ENCODE measurements at places on chromosomes 2 and 18.

- no peak for DNase-seq
These were observed 32.9 kb downstream of the CDKL4 start for GRCh38 chr2:39210846-39211245.

DNA sequence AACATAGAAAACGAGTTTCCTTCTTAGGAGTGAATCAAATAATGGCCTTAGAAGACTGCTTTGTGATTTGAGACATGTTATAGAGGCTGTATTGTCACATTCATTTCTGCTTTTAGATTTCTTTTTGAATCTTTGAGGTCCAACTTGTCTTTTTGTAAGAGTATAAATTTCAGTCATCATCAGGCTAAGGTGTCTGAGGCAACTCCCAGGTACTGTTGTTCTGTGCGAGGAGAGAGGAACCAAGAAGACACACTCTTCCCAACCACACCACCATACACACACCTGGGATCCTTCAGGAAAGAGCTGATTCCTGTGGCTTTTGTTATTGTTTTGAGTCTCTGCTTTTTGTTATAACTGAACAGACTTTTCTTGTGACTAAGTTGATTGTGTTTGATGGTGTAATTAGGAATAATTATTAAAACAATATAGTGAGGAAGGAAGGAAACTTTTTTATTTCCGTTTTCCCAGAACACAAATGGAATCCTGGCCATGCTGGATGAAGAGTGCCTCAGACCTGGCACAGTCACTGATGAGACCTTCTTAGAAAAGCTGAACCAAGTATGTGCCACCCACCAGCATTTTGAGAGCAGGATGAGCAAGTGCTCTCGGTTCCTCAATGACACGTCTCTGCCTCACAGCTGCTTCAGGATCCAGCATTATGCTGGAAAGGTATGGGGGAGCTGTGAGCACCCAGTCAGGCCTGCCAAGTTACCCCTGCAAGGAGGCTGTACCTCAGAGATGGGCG, 140.4 kb downstream of the MYO1B start:
- no peak for DNase-seq

GRCh38 chr2:157672129-157672528, 43.5 kb upstream of the ACVR1C start:
- DNase-seq: no peak

DNA sequence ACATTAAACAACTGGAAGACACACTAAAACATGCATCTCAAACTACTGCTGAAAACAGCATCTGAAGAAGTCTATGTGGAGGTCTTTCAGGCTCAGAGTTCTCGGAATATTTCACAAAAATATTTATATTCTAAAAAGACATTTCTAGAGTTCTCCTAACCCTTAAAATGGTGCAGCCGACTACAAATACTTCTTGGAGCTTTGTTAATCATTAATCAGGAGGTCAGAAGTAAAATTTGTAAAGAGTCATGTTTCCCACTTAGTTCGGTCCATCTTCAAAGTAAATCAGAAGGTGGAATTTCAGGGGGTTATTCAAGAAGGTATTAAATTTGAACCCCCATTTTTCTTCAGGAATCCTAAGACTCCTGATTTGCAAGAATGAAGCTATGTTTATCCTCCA, 72.7 kb downstream of the FAM228A start:
- DNase-seq: no peak

DNA sequence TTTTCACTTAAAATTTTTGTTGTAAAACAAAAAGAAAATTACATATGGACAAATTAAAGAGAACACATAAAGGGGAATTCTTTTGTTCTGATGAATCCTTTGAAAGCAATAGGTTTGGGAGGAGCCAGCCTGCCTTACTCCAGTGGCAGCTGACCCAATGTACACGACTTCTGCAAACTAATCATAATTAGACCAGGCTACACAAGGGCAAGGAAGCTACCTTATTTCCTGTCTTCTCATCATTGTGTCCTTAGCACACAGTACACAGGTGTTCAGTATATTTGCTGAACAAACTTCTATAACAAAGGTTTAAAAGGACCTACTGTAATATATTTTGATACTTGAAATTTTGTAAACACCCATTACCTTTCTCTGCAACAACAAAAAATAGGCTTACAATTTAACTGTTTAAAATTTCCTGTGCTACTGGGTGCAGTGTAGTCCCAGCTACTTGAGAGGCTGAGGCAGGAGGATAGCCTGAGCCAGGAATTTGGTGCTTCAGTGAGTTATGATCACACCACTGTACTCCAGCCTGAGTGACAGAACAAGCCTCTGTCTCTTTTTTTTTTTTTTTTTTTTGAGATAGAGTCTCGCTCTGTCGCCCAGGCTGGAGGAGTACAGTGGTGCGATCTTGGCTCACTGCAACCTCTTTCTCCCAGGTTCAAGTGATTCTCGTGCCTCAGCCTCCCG, 18.9 kb downstream of the KCNG3 start:
- DNase-seq: no peak

DNA sequence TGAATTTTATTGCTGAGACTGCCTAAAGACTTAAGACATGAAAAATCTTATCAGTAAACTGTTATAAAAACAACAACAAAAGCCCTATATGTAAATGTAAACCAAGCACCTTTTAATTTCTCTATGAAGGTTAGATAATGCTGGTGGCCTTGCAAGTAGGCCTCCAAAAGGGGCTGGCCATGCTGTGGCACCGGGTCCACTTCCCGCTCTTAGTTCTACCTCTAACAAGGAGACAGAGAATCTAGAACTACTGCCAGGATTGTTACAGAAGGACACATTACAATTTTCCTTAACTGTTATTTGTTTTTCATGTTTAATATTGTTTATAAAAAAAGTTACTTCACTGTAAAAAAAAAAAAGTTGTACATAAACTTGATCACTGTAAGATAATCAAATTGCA, 49.0 kb downstream of the UGP2 start:
- no peak for DNase-seq

- no peak for DNase-seq
These were observed 276.6 kb downstream of the PHLPP1 start for GRCh38 chr18:62991959-62992358.

GRCh38 chr18:76678248-76678647, 144.1 kb upstream of the ZNF236 start:
- DNase-seq: no peak

DNA sequence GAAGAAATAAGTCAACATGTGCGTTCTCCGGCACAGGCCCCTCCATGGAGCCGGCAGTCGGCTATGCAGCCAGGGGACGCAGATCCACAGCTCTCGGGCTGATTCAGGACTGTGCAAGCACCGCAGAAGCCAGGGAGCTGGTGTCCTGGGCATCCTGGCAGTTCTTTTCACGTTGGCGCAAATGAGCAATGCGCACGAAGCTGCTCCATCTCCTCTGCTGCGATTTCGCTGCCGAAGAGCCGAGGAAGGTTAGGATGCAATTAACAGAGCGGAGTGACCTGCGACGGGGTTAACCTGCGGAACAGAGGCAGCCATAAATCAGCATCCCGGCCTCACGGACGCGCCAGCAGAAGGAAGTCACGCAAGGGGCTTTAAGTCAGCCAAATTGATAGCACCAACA, 107.1 kb upstream of the POU3F3 start:
- no peak for DNase-seq

- DNase-seq: no peak
These were observed 177.9 kb downstream of the ALK start for GRCh38 chr2:29743516-29743915.

DNA sequence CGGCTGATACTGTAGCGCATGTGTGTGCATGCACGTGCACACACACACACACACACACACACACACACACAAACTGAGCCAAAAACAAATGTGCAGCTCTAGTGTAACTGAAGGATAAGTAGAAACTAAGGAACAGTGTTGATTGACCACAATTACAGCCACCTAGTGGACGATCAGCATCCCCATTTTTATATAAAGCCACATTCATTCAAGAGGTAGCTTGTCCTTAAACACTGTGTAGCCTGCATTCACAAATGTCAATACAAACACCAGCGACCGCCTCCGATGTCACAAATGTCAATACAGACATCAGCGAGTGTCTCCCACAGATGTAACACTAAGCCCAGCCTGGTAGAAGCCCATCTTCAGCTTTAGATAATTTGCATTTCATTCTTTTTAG, 167.4 kb downstream of the PTGR3 start:
- DNase-seq: no peak

DNA sequence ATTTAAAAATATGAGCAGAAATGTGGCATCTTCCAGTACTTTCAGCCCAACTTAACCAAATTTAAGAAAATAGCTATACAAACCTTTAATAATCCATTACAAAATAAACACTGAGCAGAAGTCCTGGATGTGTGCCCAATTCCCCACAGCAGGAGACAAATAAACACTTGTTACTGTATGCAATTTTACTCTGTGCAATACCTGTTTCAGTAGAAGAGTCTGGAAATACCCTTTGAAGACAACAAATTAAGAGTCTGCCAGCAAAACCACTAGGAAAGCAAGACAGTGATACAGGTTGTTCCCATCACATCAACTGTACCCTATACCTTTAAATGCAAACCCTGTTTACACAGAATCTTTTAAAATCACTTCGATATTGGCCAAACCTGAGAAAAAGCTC, 41.4 kb upstream of the RNU4ATAC start:
- DNase-seq: no peak

DNA sequence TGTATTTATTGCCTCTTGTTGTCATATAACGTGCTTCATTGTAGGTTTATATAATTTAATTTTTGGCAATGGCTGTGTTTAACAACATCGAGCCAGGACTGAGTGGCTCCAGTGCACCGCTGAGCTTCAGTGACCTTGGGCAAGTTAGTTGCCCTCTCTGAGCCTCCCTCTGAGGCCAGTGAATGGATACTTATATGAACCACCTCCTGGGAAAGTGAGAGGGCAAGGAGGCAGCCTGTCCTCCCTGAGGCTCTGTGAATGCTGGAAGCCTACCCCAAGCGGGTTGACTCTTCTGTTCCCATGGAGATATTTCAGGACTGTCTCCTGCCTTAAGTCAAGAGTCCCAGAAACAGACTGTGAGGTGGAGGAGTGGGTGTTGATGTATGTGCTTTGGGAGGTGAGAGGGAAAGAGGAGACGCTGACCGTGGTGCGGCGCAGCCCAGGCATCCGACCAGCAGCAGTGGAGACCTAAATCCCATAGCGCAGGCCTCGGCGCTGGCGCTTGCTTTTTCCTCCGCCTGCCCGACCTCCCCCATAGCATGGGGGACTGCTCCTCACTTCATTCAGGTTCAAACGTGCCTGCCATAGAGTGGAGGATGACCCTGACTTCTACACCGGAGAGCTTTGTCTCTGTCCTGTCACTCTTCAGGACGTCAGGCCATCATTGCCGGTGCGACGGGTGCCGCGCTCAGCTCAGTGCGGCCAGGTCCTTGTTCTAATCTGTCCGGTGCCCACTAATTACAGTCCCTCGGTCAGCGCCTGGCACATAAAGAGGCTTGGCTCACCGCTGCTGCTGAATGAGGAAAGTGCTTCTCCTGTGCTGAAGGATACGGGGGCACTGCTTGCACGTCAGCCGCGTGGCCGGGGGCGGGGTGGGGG, 167.3 kb upstream of the HS6ST1 start:
- DNase-seq: no peak

DNA sequence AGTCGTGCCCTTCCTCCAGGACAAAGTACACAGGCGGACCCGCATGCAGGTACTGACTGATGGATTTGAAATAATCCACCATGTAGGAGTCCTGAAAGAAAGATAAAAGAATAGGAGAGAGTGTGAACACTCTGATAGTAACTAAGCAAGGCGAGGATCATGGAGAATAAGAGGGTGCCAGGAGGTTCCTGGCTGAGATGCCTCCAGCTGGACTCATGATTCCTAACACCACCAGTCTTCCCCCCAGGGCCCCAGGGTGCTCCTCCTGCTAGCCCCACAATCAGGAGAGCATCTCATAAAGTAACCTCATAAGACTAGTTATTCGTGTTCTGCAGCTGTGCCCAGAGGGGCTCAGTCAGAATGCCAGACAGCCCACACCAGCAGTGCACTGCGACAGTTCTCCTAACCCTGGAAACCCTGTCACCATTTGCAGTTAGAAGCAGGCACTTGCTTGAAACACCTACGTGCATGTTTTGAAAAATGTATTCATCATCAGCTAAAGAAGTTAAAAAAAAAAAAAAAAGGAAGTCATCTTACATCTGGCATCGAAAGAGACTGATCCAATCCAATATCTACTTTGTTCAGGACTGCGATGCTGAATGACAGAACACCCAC, 36.7 kb downstream of the RMC1 start:
- DNase-seq: no peak

GRCh38 chr2:187851955-187852561, 297.8 kb upstream of the TFPI start:
- no peak for DNase-seq

Data from GM19239 (cell line).